Glomerular endothelial cell (primary cell): ENCODE measurements at places on chromosomes 16 and 17.

- no peak for DNase-seq
Observed at GRCh38 chr17:27597783-27598320, 33.1 kb upstream of the LGALS9 start.

- no peak for DNase-seq
Observed at GRCh38 chr17:62737513-62737912, 70.6 kb downstream of the MARCHF10 start.

DNA sequence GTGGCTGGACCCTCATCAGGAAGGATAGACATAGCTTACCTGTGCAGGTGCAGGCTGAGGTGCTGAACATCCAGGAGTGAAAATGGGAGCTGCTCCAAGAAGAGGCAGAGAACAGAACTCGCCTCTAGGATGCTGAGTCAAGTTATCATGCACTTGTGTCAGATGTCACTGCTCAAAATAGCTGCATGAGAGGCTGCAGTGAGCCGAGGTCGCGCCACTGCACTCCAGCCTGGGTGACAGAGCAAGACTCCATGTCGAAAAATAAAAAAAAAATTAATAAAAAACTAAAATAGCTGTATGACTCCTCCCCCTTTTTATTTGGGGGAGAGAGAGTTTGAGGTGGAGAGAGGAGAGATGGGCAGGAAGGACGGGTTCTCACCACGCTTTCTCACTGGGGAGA lies 148.8 kb downstream of the FOXL1 start:
- no peak for DNase-seq

- DNase-seq: no peak
Observed at GRCh38 chr17:73939806-73940205, 263.7 kb upstream of the RPL38 start.

GRCh38 chr17:9050801-9051401 lies 29.6 kb downstream of the NTN1 start:
- no peak for DNase-seq

DNA sequence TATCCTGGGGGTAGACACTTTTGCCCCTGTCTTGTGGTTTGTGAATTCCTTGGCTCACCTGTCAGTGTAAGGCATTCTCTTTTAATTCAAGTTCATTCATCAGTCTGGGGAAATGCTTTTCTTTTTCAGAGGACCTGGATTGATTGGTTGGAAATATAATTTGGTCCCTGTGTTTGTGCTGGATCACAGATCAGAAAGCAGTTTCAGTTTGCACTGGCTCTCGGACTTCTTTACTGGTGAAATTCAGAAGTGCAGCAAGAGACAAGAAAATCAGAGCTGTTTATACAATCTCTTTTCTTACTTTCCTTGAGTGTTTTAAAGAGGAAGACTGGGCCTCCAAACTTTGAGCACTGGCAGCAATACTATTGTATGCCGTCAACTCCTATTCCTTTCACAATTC lies 161.8 kb upstream of the KCNJ16 start:
- no peak for DNase-seq

DNA sequence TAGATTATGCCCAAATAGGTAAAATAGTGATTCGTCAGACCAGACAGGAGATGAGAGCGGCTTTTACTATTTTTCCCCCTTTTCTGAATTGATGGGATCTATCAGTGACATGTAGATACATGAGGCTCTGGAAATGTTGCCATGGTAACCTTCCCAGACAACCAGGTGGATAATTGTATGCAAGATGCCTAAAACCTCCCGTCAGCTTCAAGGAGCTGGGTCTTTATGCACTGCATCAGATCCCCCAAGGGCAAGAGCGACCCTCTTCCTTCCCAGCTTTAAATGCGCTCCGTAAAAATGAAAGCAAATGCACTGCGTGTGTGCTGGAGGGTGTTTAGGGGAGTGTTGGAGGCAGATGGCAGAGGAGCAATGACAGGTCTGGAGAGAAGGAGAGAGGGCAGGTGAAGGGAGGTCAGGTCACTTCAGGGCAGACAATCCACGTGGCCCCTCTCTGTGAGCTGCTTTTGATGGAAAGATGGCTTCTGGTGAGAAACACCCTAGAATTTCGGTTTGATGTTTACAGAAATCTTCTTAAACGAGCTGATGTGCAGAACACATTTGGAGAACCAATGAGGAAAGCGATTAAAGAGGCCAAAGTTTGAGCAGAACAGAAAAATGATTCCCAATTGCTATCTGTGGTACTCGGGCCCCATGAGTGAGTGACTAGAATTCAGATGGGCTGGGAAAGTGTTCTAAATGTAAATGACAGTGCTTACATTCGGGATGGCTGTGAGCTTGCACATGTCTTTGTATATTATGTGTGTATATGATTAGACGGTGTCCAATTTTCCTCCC lies 461.7 kb upstream of the HSBP1 start:
- no peak for DNase-seq

- no peak for DNase-seq
Observed at GRCh38 chr17:4533523-4534504, 21.4 kb downstream of the MYBBP1A start.

- no peak for DNase-seq
Observed at GRCh38 chr17:63196772-63197335, 230.8 kb downstream of the TANC2 start.

- no peak for DNase-seq
Observed at GRCh38 chr16:61677776-61678175, 358.5 kb downstream of the CDH8 start.

DNA sequence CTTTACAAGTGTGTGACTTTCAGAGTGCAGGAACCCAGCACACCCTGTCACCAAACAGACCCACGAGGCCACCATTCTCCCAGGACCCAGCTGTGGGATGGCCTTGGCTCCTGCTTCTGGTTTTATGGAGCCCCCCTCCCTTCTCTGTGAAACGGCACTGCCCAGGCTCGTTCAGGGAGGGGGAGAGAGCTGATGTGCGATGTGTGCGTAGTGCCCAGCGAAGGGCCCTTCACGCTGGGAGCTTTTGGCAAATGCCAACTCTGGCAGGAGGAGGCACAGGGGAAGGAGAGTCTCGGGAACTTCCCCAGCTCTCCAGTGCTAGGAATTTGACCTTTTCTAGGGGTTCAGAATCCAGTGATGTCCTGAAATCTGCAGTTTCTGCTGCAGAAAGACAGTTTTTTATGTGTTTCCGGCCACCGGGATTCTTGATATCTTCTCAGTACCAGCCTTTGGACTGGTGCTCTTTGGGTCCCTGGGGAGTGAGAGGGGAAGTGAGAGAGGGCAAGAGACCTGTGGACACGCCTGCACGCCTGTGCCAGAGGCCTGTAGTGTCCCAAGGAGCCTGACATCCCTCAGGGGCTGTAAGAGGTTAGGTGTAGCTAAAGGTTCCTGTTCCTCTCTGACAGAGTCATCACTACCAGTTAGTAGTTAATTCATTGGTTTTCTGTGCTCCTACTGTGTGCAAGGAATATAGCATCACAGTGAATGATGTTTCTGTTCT lies 45.1 kb downstream of the CMIP start:
- DNase-seq: no peak

- DNase-seq: no peak
Observed at GRCh38 chr17:42460371-42460770, 1.7 kb downstream of the ATP6V0A1 start.

GRCh38 chr17:58818654-58819053 lies 63.0 kb downstream of the PPM1E start:
- no peak for DNase-seq

GRCh38 chr16:79767421-79768275 lies 167.1 kb upstream of the MAF start:
- no peak for DNase-seq

GRCh38 chr16:71726476-71727315 lies 2.2 kb upstream of the PHLPP2 start:
- DNase-seq: no peak

DNA sequence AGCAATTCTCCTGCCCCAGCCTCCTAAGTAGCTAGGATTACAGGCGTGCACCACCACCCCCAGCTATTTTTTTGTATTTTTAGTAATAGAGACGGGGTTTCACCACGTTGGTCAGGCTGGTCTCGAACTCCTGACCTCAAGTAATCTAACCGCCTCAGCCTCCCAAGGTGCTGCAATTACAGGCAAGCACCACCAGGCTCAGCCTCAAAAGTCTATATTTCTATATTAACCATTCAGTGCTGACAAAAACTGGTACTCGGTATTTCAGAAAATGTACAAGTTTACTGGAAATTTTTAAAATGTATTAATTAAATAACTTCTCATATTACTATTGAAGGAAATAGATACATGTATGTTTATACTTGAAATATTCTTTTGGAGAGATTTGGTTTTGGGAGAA lies 1.4 kb upstream of the HEXD start:
- no peak for DNase-seq

DNA sequence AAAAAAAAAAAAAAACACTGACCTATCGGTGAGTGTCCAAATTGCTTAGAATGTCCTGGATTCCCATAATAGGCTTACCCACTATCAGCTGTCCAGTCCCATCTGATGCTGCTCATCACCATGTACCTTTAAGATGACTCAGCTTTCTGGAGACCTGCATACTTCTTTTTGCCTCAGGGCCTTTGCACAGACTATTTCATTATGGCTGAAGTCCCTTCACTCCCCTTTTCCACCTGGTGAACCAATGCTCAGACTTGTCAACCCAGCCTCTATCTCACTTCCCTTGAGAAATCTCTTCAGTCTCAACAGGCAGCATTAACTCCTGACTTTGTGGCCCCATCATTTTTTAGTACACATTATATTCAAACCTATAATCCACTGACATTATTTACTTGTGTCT lies 29.7 kb upstream of the NUDT7 start:
- no peak for DNase-seq

DNA sequence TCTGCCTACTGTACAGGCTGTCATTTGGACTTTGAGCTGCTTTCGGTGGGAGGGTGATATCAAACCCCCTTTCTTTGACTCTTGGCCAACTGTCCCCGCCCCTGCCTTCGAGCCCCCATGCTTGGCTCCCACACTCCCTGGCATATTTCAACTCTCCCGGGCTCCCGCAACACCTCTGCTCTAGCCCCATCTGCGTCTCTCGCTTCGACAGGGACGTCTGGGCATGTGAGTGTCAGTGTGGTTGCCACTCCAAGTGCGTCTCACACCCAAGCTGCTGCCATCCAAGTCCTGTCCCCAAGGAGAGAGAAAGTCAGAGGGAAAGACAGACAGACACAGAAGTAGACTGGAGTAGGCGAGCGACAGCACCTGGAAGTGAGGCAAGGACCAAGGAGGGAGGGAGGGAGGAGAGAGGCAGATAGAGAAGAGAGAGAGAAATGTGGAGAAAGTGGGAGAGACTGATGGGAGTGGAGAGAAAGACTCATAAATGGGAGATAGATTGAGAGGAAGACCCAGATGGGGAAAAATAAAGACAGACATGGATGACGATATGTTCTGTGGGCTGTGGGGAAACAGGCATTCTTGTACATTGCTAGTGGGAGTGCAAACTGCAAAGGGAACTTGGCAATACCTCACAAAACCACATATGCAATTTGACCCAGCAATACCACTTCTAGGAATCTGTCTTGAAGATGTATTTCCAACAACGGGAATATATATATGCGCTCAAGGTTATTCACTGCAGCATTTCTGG lies 11.8 kb downstream of the STARD3 start:
- DNase-seq: no peak

GRCh38 chr16:66045626-66046025 lies 320.9 kb upstream of the CDH5 start:
- DNase-seq: no peak

- no peak for DNase-seq
Observed at GRCh38 chr16:2056681-2057407, 9.1 kb downstream of the TSC2 start.

DNA sequence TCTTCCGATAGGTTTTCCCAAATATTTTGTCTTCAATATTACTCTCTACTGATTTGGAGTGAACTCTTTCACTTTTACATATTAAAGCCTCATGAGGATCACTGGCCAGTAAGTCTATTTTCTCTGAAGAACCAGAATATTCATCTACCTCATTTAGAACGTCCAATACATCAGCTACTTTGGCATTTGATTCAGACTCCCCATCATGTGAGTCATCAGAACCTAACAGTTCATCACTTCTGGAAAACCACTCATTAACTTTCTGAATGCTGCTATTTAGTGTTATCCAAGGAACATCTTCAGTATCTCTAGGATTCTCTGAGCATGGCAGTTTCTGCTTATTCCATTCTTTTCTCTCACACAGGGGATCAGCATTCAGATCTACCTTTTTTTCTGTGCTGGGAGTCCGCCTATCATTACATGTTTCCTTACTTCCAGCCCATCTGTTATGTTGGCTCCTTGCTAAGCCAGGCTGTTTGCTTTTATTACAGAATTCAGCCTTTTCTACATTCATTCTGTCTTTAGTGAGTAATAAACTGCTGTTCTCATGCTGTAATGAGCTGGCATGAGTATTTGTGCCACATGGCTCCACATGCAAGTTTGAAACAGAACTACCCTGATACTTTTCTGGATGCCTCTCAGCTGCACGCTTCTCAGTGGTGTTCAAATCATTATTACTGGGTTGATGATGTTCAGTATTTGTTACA lies 30.9 kb downstream of the BRCA1 start:
- DNase-seq: no peak

DNA sequence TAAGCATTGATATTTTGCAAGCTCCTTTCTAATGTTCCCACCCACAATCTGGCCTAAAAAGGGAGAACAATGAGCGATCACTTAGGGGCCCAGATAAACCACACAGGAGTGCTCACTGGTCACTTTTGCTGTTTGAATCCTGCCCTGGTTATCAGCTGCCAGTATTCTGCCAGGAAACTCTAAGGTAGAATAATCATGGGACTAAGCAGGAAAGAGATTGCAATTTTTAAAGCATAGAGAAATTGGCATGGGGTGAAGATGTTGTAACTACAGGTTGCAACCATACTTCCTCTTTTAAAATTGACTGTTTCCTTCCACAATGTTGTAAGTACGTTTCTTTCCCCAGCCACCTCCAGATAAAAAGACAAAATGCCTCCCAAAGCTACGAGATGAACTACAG lies 251.2 kb upstream of the CDH11 start:
- DNase-seq: no peak

- no peak for DNase-seq
Observed at GRCh38 chr17:1095090-1095852, 84.5 kb downstream of the ABR start.

GRCh38 chr16:73152386-73153125 lies 104.6 kb upstream of the ZFHX3 start:
- DNase-seq: no peak

DNA sequence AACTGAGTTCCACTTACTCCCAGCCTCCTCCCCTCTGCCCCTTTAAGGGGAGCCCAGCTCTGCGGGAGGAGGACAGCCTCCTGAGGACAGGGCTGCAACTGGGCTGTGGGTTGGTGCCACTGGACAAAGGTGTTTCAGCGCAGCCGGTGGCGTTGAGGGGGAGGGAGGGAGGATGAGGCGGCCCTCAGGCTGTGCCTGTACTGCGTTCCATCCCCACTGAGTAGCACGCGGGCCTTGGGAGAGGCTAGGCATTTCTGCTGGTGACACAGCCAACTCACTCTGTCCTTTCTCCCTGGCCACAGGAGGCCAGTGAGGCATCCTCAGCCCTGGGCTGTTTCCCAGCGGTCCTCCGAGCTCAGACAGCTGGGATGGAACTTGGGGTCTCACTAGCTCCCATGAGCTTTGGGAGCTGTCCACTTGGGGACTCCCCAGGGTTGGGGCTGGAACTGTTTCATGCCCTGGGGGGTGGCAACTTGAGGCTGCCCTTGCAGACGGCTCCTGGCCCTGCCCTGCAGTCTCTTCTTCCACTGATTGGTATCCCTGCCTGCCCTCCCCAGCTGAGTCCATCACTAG lies 70.5 kb downstream of the MPRIP start:
- no peak for DNase-seq
